ENCODE measurements at places on chromosomes 6 and 20.

- DNase-seq = peak; percentile 45
Measured at GRCh38 chr6:89082486-89082891, 1.9 kb downstream of the PNRC1 start.

- no peak for DNase-seq
Measured at GRCh38 chr20:17014217-17014616, 212.6 kb upstream of the PCSK2 start.

- DNase-seq = no peak
Measured at GRCh38 chr6:46888031-46888430, 33.7 kb downstream of the ADGRF5 start.

DNA sequence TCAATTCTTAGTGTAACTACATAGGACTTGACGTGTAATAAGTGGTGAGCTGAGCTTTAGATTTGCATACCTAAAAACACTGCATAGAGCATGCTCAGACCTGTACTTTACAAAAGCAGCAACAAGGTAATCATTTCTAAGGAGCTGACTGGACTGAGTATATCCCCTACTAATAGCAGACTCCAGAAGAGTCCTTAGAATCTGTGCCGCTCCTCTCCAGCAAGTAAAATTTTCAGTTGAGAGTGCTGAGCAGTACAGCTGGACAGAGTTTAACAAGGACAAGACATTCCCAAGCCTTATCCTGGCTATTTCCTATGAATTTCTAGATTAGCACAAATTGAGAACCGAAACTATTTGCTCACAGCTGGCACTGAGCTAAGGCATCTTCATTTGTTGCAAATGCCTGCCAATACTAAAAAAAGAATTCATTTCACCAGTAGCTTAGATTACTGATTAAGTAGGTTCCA is 26.1 kb upstream of the KLHL31 start:
- no peak for DNase-seq

DNA sequence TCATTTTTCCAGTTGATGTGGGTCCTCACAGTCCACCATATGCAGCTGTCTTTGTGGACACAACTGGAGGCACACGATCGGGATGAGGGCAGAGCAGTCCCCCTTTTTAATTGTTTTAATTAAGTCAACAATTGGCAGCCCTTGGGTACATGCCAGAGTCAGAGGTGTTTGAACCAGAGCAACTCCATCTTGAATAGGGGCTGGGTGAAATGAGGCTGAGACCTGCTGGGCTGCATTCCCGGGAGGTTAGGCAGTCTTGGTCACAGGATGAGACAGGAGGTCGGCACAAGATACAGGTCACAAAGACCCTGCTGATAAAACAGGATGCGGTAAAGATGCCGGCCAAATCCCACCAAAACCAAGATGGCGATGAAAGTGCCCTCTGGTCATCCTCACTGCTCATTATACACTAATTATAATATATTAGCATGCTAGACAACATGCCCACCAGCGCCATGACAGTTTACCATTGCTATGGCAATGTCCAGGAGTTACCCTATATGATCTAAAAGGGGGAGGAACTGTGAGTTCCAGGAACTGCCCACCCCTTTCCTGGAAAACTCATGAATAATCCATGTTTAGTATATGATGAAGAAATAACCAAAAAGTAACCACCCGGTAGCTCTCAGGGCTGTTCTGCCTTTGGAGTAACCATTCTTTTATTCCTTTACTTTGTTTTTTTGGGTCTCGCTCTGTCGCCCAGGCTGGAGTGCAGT is 31.8 kb upstream of the BLCAP start:
- DNase-seq = no peak

All from fibroblast of mammary gland (primary cell).